ENCODE measurements at places on chromosomes 2 and 18. TPM values are rescaled to one million over a fixed set of nuclear protein-coding genes. Genes with fewer than 3 reads are reported as not detected.

LGALSL gene
- total RNA-seq, result 1.0 TPM

LDLRAD4 gene
- 59.2 TPM for total RNA-seq

MC2R gene
- not detected for total RNA-seq

RNF152 gene
- total RNA-seq, result 0.59 TPM

GBX2 gene
- total RNA-seq, result not detected

UPP2 gene
- not detected for total RNA-seq

TMEM127 gene
- total RNA-seq, result 17.6 TPM

EFR3B gene
- 1.2 TPM for total RNA-seq

CENPA gene
- 38.1 TPM for total RNA-seq

REG3G gene
- not detected for total RNA-seq

- DNase-seq, result peak; percentile 81
Observed at GRCh38 chr18:46073474-46074331, 1.6 kb upstream of the PSTPIP2 start.

DNA sequence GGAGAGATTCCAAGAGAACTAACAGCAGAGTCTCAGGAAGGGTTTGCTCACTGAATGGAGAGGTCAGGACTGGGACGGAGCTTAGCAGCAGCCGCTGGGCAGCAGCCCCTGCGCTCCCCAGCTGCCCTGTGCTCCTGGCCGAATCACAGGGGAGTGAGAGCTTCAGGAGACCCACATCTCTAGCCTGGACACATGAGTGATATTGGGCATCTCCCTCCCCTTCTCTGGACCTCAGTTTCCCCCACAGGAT lies 511 bp downstream of the MATN3 start:
- no peak for DNase-seq

GRCh38 chr2:158662421-158662820 lies 132.7 kb upstream of the DAPL1 start:
- DNase-seq, result no peak

DNA sequence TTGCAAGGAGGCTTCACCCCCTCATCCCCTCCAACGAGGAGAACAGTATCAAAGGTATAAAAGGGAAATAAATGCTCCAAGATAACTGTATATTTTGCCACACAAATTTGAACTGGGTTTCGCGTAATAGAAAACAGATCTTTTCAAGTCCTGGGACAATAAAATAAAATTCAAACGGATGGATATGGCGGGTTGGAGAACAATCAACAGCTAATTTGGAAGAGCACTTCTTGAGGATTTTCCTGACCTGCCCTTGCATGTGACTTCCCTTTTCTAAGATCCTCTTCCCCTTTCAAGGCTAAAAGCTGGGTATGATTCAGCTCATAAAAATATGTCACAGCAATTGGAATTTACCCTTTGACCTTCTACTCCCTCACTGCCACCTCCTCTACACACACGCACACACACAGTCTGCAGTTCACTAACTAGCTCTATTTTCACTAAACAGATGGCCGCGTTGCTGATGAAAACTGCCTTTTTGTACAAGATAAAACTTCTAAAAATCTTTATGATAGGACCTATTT lies 386.9 kb downstream of the FIGN start:
- DNase-seq, result no peak

- no peak for DNase-seq
Observed at GRCh38 chr18:31990823-31991222, 27.8 kb upstream of the RNF125 start.

GRCh38 chr18:9574473-9575115 lies 39.8 kb downstream of the PPP4R1 start:
- DNase-seq, result no peak

DNA sequence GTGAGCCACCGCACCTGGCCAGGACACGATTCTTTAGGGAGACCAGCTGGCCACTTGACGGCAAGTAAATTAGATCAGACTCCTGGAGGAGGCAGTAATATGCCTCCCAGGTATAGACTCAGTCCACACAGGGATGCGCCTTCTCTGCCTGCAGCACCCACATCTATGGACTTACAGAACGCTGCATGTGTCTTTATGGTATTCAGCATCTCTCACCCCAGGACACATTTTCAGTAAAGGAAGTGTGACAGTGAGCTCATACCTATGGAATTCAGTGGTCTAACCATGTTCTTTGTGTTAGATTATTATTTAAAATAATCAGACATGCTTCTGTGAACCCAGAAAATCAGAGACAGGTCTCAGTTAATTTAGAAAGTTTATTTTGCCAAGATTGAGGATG lies 5.9 kb upstream of the NARS1 start:
- no peak for DNase-seq

- no peak for DNase-seq
Observed at GRCh38 chr2:144950899-144951560, 431.1 kb upstream of the ZEB2 start.

DNA sequence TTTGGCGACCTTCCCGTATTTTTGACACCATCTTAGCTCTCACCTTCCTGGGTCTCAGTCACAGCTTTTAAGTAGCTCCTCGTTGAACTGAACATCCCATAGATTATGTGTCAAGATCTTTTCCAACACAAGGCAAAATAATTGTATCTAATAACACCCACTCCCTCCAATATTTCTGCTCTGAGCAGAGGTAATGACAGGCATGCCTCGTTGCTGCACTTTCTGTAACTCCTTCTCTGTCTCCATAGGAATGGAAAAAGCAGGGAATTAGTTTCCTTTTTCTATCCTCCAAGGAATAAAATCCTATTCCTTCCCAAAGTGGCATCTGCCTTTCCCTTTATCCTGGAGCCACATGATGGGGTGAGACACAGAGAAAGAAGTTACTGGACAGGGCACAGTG lies 174.0 kb upstream of the CDH20 start:
- DNase-seq, result no peak

DNA sequence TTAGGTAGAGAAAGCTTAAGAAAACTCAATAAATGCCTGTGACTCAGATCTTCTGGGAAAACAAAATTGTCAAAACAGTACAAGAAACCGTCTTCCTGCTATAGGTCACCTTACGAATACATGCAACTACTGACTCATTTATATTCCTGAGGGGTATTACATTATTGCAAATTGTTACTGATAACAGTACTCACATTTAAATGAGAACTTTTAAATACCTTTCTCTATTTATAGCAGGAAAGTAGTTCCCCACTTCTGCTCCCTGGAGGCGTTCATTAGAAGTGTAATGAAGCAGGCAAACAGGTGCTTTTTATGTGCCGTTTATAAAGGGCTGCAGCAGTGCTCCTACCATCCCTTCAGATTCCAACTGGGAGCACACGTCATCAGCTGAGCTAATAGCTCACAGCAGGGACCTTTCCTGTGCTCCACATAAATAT lies 65.1 kb upstream of the RPRM start:
- no peak for DNase-seq

DNA sequence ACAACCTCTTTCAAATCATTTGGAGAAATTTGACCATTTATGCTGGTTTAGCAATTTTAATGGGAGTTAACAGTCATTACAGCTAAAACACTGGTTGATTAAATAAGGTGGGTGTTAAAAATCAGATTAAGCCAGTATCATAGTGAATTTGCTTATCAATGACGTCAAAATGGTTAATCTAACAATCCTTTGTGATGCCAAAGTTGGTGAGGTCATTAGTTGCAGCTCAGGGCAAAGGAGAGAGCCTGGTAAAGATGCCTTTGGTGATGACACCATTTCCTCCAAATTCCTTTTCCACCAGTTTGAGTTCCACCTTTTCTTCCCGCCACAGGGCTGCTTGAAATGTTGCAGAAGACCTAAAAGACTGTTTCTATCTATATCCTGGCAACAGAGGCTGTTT lies 757.1 kb upstream of the PIK3C3 start:
- DNase-seq, result no peak

- DNase-seq, result peak; percentile 0
Observed at GRCh38 chr18:58770601-58771000, 94.1 kb upstream of the ZNF532 start.

DNA sequence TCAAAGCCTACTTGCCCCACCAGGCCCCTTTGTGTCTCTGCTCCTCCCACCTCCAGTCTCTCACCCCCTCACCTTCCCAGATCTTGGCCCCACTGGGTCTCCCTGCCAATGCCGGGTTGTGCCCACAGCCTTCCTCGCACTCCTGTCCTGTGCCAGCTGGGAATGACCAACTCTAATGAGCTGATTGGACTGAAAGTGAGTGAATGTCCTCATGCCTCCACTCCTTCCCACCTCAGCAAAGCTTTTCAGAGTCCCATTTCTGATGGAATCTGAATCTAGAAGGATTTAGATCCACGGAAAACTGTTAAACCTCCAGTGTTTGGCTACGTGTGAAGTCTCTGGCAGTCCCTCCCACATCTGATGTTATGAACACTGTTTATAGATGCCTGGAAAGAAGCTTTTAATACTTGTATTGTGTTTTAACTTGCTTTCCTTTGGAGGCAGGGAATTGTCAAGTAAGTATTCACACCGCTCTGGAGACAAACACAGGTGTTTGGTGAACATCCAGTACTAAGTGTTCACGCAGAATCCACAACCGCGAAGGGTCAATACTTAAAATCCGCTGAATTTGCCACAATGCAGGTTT lies 103.9 kb downstream of the RTN4 start:
- no peak for DNase-seq

DNA sequence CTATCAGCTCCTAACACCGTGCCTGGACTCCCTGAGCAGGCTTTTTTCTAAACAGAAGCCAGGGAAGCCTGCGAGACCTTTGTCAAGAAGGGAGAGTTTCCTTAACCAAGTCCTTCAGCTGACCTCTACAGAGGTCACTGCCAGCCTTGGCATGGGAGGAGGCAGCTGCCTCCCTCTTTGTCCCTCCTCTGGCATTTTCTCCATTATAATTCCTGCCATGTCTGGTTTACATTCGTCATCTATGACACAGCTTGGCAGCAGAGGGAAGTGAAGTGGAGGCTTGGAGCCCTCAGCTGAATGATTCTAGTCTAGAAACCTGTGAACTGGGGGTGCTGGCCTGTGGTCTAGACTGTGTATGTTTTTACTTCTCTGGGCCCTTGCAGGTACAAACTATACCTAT lies 22.5 kb downstream of the LIPG start:
- no peak for DNase-seq

DNA sequence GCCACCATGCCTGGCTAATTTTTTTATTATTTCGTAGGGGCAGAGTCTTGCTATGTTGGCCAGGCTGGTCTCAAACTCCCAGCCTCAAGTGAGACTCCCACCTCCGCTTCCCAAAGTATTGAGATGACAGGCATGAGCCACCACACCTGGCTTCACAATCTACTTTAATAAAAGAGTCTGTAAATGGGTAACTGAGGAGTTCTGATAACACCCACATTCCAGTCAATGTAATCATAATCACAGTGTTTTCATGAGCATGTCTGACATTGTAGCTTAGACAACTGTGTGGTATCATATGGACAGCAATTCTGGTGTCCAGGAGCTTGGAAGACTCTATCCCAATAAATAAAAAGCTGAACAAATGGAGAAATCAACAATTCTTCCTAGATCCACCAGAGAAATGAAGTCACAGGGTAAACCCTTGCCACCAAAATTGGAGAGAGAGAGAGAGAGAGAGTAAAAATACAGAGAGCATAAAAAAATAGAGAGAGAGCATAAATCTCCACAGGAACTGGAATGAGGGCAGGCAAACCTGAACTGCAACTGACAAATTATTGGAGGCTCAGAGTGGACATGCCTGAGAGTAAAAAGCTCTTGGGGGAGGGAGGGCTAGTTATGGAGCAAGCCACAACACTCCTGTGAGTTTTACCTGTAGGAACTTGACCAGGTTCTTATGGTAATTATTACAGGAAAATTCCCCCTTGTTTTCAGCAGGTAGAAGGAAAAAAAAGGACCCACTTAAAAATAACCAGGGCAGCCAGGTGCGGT lies 12.4 kb upstream of the NBEAL1 start:
- DNase-seq, result no peak

- no peak for DNase-seq
Observed at GRCh38 chr2:101337877-101338276, 29.4 kb upstream of the RNF149 start.

DNA sequence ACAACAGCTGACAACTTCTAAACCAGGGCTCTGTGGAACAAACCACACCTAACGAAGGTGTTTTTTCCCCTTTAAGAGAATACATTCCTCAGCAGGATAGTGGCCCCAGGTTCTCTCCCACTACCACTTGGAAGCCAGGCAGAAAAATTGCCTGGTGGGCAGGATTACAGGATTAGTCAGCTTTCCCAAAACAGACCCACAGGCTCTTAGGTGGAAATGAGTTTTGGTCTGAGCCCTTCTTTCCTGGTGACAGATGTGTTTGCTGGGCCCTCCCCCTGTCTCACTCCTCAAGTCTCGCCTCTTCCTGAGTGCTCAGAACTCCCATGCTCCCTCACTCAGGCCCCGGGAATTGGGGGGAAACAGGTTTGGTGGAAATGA lies 139.4 kb upstream of the HAAO start:
- DNase-seq, result no peak

- no peak for DNase-seq
Observed at GRCh38 chr2:20042531-20042930, 8.9 kb downstream of the LAPTM4A start.

GRCh38 chr2:210567279-210567678 lies 10.9 kb downstream of the CPS1 start:
- no peak for DNase-seq

DNA sequence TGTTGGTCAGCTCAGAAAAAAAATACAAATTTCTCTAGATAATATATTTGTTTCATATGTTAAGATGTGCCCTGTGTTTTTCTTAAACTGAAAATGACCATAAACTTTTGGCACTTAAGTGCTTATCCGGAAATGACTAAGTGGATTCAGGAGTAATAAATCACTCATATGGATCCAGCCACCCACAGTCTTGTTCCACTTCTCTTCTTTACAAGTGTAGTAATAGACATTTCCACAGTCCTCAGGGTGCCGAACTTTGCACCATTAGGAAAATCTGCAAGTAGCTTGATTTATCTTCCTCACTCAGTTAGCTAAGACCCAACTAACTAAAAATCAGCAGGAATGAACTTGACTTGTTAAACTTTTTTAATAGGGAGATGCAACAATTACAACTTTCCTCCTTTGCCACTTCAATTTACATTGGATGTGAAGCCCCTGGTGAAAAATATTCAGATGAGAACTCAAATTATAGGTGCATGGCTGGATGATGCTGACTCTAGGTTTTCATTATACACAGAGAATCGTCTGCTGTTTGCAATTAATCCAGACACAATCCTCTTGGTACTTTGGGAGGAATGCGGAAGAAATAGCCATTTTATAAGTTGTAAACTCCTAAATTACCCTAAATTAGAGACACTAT lies 322.5 kb downstream of the ARHGAP15 start:
- DNase-seq, result no peak

- DNase-seq, result peak; percentile 46
Observed at GRCh38 chr2:232354069-232354468, 24.5 kb upstream of the ALPP start.

- DNase-seq, result no peak
Observed at GRCh38 chr18:79332646-79333045, 63.1 kb upstream of the NFATC1 start.

- no peak for DNase-seq
Observed at GRCh38 chr18:67549946-67550345, 33.4 kb upstream of the DSEL start.

GRCh38 chr18:55517055-55517454 lies 70.9 kb downstream of the TCF4 start:
- no peak for DNase-seq

DNA sequence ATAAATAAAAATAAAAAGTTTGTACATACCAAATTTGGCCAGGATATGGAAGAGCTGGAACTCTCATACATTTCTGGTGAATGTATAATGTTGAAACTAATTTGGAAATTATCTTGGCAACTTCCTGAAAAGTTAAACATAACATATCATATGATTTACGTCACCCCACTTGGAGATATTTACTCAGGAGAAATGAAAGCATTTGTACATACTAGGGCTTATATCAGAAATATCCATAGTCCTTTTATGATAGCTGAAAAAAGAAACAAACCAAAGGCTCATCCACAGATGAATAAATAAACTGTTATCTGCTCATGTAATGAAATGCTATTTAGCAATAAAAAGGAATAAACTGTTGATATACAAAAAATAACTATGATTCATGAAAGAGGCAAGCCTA lies 318.2 kb upstream of the NRXN1 start:
- no peak for DNase-seq
